ENCODE measurements at places on chromosomes 7 and 10. TPM values are rescaled to one million over a fixed set of nuclear protein-coding genes. Genes with fewer than 3 reads are reported as not detected.

Gene AMZ1
- 3.7 TPM for polyA plus RNA-seq

DNA sequence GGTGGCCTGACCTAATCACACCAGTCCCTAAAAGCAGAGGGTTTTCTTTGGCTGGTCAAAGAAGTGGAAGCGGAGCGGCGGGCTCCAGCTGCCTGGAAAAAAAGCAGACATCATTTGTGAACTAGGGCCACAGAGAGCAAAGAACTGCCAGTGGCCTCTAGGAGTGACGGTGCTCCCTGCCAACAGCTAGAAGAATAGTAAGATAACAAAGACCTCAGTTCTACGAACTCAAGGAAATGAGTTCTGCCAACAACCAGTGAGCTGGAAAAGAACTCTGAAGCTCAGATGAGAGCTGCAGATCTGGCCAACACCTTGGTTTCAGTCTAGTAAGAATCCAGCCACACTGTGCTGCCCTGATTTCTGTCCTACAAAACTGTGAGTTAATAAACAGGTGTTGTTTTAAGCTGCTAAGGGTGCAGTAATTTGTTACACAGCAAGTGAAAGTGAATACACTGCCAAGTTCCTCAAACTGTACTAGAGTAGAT, 178.0 kb downstream of the SRPK2 start:
- DNase-seq = no peak

- no peak for DNase-seq
These were observed 3.4 kb upstream of the PRKCQ start for GRCh38 chr10:6583447-6583846.

Gene AQP1
- polyA plus RNA-seq = 3.9 TPM

GRCh38 chr7:156151078-156151477, 338.8 kb upstream of the SHH start:
- no peak for DNase-seq

Gene LDB3
- polyA plus RNA-seq = 0.55 TPM

- no peak for DNase-seq
These were observed 63.6 kb downstream of the ANKRD7 start for GRCh38 chr7:118288098-118288497.

Gene DYNC1I1
- polyA plus RNA-seq = 0.11 TPM

All from BJ (cell line).